ENCODE measurements at places on chromosomes 12 and 14.

- DNase-seq = no peak
Measured at GRCh38 chr14:62988967-62989366, 56.3 kb downstream of the KCNH5 start.

GRCh38 chr12:98408681-98409080 lies 106.7 kb upstream of the TMPO start:
- DNase-seq = no peak

- no peak for DNase-seq
Measured at GRCh38 chr14:55739967-55740648, 160.1 kb downstream of the KTN1 start.

- DNase-seq = no peak
Measured at GRCh38 chr14:33103489-33103888, 164.8 kb downstream of the NPAS3 start.

DNA sequence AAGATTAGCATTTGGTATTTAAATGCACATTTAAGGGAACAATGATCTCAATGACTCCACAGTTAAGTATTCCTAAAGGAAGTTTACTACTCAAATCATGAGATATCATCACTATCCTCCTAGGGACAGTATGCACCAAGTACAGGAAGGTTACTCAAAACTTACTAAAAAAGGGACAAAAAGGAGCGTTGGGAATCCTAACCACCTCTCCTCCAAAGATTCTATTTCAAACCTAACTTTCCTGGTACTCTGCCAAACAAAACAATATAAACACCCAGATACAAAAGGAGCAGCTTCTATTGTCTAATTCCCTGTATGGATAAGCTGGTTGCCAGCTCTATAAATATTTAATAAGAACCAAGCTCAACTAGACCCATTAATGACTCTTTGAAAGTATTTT lies 377.7 kb downstream of the NUAK1 start:
- DNase-seq = no peak

DNA sequence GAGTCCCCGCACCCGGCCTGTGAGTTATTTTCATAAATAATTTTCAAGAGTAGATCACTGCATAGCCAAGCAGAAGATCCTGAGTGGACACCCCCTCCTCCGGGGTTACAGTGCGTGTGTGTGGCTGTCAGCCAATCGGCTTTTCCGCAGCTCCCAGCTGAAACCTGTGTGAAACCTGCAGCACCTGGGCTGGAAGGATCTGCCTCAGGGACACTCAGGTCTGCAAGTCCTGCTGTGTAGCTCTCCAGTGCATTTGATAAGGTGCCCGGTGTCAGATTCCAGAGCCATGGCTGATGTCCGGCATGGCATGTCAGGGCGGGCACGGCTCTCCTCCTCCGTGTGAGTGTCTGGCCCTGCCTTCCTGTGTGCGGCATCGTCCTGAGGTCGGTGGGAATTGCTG lies 124.8 kb downstream of the GLT1D1 start:
- no peak for DNase-seq

GRCh38 chr12:130127532-130127911 lies 34.7 kb upstream of the FZD10 start:
- no peak for DNase-seq

DNA sequence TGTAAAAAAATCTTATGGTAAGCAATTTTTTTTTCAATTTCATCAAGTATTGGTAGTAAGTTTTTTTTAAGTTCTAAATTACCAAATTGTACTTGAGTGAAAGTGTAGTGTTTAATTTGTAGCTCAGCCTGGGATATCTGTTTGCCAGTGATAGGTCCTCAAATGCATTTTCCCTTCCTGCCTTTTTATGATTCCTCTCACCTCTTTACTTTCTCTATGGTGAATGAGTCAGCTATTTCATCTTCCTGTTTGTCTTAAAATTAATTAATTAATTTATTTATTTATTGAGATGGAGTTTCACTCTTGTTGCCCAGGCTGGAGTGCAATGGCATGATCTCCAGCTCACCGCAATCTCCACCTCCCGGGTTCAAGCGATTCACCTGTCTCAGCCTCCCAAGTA lies 10.6 kb downstream of the SRP54 start:
- no peak for DNase-seq
